ENCODE measurements at places on chromosomes 3 and 15. TPM values are rescaled to one million over a fixed set of nuclear protein-coding genes. Genes with fewer than 3 reads are reported as not detected.

DNA sequence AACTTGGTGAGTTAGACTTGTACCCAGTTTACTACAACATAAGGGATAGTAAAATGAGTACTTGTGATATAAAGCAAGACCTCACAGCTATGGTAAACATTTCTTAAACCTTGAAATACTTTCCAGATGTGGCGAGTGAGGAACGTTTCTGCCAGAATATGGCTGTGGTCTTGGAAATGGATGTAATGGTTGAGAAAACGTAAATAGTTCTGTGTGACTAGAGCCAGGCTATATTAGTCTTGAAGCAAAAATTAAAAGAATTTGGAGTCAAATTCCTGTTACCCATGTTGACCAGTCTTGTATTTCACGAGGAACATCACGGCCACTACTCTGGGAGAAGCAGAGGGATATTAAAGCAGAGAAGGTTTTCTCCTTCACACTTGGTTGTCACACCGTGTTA, 15.3 kb downstream of the OR4F15 start:
- DNase-seq: no peak

DNA sequence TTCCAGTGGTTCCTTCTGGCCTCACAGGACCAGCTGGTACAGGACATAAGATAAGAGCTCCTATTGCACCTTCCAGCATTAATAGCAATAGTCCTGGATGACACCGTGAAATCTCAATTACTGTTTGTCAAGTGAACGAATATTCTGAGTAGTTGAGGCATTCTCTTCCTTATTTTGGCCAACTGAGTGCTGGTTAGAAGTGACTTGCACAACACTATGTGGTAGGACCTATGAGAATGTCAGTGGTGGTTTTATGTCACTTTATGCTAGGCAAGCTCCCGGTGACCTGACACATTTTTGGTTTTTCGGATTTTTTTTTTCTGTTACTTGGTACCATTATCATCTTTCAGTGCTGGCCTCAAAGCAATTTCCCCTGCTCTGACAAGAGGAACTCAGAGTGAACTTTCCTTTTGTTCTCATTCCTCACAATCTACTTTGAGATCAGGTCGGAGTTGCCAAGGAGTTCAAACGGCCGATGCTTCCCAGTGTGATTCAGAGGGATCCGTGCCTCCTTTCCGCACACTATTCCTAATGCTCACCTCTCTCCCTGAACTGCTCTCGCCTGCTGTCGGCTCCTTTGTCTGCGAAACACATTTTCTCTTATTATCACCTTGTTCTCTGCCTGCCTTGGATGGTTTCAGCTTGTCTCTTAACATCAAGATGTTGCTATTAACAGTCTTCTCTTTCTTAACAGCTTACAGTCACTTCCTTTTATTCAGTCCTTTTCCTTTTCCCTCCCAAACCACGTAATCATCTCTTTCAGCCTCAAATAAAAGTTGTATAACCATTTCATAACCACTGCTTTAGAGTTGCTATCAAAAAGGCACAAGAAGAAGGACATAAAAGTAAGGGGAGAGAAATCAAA, 35.8 kb downstream of the QTRT2 start:
- DNase-seq: no peak

DNA sequence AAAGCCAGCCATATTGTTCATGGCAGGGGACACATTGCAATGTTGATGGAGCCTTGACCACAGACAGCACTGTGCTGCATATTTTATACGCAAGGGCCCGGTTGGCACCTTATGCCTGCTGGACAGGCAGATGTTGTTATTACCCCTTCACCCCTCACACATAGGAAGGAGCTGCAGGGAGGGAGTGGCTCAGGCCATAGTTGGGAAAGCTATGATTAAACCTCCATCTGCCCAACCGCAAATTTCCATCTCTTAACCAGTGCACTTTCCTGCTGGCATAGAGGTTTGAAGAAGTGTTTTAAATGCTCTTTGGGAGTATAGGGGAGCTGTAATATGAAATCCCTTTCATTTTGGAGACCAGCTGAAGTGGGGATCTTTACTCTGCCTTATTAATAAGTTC, 224.7 kb downstream of the CACNA2D3 start:
- DNase-seq: no peak

DNA sequence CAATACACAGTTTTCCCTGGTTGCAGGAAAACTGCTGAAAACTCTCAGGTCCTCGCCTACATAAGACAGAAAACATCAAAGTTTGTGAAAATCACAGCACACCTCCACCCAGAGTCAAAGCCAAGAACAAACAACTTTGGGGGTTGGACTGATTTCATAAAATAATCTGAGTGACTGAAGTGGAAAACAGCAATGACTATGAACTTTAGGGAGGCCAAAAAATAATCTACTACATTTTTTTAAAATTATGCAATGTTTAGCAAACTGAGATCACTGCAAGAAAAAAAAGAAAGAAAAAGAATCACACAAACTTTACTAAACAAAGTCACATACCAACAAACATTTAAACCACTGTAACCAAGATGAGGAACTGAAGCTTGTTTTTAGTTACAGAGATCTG, 15.9 kb upstream of the FOXP1 start:
- no peak for DNase-seq

DNA sequence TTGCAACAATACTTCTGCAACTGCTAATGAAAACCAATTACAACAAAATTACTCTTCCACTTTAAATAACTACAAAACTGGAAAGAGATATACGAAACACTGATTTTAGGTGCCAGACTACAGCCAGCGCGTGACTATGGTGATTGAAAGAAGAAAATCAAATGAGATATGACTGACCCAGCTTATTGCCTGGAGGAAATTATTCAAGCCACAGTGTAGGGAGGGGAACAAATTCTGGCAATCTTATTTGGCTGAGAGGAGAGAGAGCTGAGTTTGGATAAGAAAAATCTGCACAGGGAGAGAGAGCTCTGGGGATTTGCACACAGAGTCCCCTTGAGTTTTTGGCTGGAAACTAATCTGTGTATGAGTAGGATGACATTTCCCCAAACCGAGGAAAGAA, 470.3 kb upstream of the FRG2C start:
- DNase-seq: no peak

- DNase-seq: no peak
Measured at GRCh38 chr3:184218814-184219213, 10.6 kb upstream of the VWA5B2 start.

DNA sequence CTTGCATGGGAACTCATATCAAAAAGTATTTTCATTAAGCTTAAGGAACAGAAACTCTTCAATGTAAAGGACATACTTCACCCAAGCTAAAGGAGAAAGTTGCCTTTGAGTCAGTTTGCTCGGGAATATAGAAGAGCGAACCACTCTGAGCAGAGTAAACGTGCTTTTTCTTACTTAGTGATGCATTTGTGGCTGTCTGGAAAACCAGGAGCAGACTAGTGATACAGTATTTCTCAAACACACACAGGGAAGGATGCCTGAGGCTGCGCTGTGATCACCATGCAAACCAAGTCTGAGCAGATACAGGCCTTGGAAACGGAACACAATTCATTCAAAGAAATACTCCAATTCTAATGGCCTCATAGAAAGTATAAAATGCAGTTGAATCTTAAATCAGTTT, 121.0 kb upstream of the CDIN1 start:
- DNase-seq: no peak

- no peak for DNase-seq
Measured at GRCh38 chr15:51448622-51449399, 107.4 kb downstream of the GLDN start.

DNA sequence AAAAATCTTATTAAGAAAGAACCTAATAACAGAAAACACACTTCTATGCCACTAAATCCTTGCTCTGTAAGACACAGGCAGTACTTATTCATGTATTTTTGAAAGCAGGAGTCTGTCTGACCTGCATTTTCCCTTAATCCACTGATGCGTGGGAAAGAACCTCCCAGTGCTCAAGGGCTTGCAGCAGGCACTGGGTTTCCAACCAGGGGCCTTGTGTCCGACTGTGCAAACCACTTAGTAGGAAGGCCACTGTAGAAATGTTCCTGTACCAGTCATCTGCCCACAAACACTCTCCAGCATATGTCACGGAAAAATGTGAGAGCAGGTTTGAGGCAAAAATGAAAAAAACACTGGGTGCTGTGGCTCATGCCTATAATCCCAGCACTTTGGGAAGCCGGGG, 12.4 kb downstream of the CXCR6 start:
- DNase-seq: no peak

DNA sequence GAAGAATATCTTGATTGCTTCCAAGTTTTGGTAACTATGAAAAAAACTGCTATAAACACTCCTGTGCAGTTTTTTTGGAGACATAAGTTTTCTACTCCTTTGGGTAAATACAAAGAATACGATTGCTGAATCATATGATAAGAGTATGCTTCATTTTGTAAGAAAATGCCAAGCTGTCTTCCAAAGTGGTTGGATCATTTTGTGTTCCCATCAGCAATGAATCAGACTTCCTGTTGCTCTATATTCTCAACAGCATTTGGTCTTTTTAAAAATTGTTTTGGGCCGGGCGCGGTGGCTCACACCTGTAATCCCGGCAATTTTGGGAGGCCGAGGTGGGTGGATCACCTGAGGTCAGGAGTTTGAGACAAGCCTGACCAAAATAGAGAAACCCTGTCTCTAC, 14.5 kb downstream of the BTD start:
- DNase-seq: no peak

- no peak for DNase-seq
Measured at GRCh38 chr15:87661454-87662355, 594.8 kb downstream of the NTRK3 start.

DNA sequence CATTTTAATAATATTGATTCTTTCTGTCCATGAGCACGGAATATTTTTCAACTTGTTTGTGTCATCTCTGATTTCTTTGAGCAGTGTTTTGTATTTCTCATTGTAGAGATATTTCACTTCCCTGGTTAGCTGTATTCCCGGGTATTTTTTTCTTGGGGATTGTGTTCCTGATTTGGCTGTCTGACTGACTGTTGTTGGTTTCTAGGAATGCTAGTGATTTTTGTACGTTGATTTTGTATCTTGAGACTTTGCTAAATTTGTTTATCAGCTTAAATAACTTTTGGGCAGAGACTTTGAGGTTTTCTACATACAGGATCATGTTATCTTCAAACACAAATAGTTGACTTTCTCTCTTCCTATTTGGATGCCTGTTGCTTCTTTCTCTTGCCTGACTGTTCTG, 418.8 kb upstream of the ALCAM start:
- DNase-seq: no peak

DNA sequence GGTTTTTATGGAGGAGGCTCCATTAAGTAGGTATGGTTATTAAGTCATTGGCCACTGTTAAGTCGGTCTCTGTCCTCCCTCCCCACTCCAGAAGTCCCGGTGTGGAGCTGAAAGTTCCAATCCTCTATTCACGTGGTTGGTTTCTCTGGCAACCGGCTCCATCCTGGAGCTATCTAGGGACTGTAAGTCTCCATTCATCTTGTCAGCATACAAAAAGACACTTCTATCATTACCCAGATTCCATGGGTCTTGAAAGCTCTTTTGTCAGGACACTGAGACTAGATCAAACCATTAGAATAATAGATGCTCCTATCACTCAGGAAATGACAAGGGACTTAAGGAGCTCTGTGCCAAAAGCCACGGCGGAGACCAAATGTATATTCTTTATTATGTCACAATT, 110.3 kb downstream of the PIK3CB start:
- DNase-seq: no peak

The GXYLT2 gene
- total RNA-seq: 23.9 TPM

The FES gene
- total RNA-seq: 82.3 TPM

The LIPC gene
- 0.28 TPM for total RNA-seq

The RBP2 gene
- 2.2 TPM for total RNA-seq
